ENCODE measurements at places on chromosomes 13 and 19. TPM values are rescaled to one million over a fixed set of nuclear protein-coding genes. Genes with fewer than 3 reads are reported as not detected.

TMPRSS9 gene
- not detected for total RNA-seq

DNA sequence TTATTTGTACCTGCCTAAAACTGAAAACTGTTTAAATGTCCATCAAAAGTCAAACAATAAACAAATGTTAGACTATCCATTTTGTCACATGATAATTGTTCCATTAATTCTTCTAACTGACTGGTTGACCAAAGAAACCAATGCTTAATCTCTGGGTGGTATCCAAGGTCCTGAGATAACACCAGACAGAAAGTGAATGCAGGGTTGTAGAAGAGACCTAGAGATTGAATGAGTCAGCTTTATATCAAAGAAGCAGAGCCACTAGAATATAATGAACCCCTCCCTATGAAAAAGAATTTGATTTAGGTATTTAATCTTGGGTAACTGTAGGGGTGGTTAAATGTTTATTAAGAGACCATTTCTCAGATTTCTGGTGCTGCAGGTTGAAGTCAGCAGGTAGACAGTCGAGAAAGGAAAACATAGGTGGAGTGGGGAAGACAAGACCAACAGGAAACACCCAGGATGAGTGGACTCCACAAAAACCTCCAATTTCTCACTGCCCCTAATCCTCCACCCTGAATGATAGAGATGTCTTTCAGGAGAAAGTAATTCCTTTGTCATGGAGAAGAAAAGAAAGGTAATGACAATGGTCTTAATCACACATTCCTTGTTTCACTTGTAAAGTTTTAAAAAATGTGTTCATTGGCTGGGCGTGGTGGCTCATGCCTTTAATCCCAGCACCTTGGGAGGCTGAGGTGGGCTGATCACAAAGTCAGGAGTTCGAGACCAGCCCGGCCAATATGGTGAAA lies 536.4 kb downstream of the IRS2 start:
- H3K4me3 ChIP-seq: no peak overlapping the region
- DNase-seq: no peak
- H3K4me1 ChIP-seq: no peaks in the 10 kb centered on the region
- no peaks in the 10 kb centered on the region for H3K36me3 ChIP-seq
- H3K27ac ChIP-seq: no peak overlapping the region

NANOS3 gene
- total RNA-seq: 1.0 TPM

GRCh38 chr13:98526182-98526512 lies 50.8 kb downstream of the STK24 start:
- no peaks in the 10 kb centered on the region for H3K27me3 ChIP-seq
- no peak overlapping the region for H3K27ac ChIP-seq
- no peak overlapping the region for H3K4me3 ChIP-seq
- no peaks in the 10 kb centered on the region for H3K36me3 ChIP-seq
- DNase-seq: no peak

LILRA1 gene
- 0.37 TPM for total RNA-seq

ZNF534 gene
- 0.49 TPM for total RNA-seq

- H3K27me3 ChIP-seq: peaks cover 40% of the 10 kb centered on the region
- no peaks in the 10 kb centered on the region for H3K4me1 ChIP-seq
- no peak overlapping the region for H3K27ac ChIP-seq
- no peaks in the 10 kb centered on the region for H3K36me3 ChIP-seq
These were observed 318.8 kb downstream of the TEX29 start for GRCh38 chr13:111639196-111639705.

CABP5 gene
- total RNA-seq: not detected

DNA sequence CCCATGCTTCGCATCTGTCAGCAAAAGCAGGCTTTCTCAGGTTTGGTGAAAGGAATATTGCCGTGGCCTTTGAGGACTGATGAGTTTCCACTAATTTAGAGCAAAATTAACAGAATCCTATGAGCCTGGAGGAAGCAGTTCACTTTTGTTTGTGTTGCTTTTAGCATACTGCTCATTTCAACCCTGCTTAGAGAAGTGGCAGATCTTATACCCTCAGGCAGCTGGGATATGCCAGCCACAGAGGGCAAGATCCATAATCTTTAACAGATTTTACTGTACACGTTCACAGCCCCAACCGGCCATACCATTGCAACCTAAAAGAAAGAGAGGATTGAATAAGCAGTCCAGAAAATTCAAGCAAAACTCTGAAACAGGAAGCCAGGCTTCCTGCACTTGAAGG lies 60.5 kb downstream of the COL4A2 start:
- H3K27me3 ChIP-seq: no peaks in the 10 kb centered on the region
- no peak overlapping the region for H3K4me3 ChIP-seq
- H3K4me1 ChIP-seq: peaks cover 51% of the 10 kb centered on the region
- H3K27ac ChIP-seq: no peak overlapping the region
- no peak for DNase-seq
- peaks cover 27% of the 10 kb centered on the region for H3K36me3 ChIP-seq

ZNF763 gene
- total RNA-seq: 1.7 TPM

GRCh38 chr13:114088234-114088633 lies 44.2 kb downstream of the RASA3 start:
- no peak overlapping the region for H3K4me3 ChIP-seq
- H3K4me1 ChIP-seq: no peaks in the 10 kb centered on the region
- no peak for DNase-seq
- H3K36me3 ChIP-seq: no peaks in the 10 kb centered on the region
- H3K27ac ChIP-seq: no peak overlapping the region

- no peak overlapping the region for H3K4me3 ChIP-seq
- peak overlapping the region; percentile 96 for H3K27ac ChIP-seq
- H3K27me3 ChIP-seq: no peaks in the 10 kb centered on the region
These were observed 4.6 kb downstream of the SIX5 start for GRCh38 chr19:45764475-45764874.

DNA sequence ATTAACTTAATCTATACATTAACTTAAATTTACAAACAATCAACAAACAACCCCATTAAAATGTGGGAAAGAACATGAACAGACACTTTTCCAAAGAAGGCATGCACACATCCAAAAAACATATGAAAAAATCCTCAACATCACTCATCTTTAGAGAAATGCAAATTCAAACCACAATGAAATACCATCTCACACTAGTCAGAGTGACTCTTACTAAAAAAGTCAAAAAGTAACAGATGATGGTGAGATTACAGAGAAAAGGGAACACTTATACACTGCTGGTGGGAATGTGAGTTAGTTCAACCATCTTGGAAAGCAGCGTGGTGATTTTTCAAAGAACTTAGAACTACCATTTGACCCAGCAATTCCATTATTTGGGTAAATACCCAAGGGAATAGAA lies 759.2 kb upstream of the SLITRK1 start:
- H3K4me3 ChIP-seq: no peak overlapping the region
- H3K27me3 ChIP-seq: no peaks in the 10 kb centered on the region
- no peak overlapping the region for H3K27ac ChIP-seq
- DNase-seq: no peak
- peaks cover 4% of the 10 kb centered on the region for H3K4me1 ChIP-seq
- no peaks in the 10 kb centered on the region for H3K36me3 ChIP-seq

DNA sequence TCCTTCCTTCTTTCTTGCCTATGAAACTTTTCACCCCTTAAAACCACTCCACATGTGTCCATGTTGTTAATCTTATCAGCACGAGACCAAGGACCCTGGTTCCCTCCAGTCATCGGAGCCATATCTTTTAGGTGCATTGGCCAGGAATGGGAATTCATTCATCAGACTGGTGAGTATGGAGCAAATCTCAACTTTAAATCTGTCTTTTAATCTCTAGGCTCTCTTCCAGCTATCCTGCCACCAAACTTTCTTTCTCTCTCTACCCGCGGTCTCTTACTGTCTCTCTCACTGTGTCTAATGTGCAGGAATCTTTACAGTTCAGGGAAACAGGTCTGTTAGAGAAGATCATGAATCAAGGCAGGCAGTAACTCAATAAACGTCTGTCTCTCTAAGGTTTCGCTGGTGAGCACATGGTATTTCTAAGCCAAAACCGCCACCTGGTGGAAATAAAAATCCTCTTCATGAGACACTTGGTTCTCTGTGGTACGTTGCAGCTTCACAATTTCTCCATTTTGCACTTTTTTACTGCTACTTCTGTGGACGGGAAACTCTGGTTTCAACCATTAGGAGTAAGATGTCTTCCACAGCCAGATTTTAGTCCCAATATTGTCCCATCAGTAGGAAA lies 16.1 kb downstream of the LGALS16 start:
- H3K27ac ChIP-seq: no peak overlapping the region
- no peaks in the 10 kb centered on the region for H3K4me1 ChIP-seq
- H3K4me3 ChIP-seq: no peak overlapping the region
- DNase-seq: no peak
- H3K27me3 ChIP-seq: peaks cover 24% of the 10 kb centered on the region

ZNF432 gene
- 7.9 TPM for total RNA-seq

CEACAM4 gene
- 0.23 TPM for total RNA-seq

IGSF23 gene
- not detected for total RNA-seq

- no peaks in the 10 kb centered on the region for H3K27me3 ChIP-seq
- H3K4me1 ChIP-seq: peaks cover 32% of the 10 kb centered on the region
- H3K36me3 ChIP-seq: no peaks in the 10 kb centered on the region
- H3K27ac ChIP-seq: no peak overlapping the region
- no peak for DNase-seq
- no peak overlapping the region for H3K4me3 ChIP-seq
These were observed 343.8 kb downstream of the KCNRG start for GRCh38 chr13:50359041-50359367.

DNA sequence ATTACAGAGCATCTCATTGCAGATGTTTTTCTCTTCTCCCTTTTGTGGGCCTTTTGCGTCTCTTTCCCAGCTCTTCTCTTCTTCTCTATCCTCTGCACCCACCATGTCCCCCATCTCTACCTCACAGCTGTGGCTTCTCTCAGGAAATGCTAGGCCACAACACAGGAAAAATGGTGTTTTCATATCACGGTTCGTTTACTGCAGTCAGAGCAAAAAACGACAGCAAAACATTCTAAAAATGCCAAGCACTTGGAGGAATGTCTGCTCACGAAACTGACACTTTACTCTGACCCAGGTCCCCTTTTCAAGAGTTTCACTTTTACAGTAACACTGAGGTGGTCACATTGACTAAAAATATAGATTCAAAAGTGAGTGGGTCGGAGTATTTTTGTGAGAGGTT lies 152.2 kb downstream of the DCT start:
- no peak for DNase-seq
- H3K36me3 ChIP-seq: no peaks in the 10 kb centered on the region
- no peaks in the 10 kb centered on the region for H3K4me1 ChIP-seq
- no peaks in the 10 kb centered on the region for H3K27me3 ChIP-seq

DAND5 gene
- 13.8 TPM for total RNA-seq

PSG6 gene
- not detected for total RNA-seq

DNA sequence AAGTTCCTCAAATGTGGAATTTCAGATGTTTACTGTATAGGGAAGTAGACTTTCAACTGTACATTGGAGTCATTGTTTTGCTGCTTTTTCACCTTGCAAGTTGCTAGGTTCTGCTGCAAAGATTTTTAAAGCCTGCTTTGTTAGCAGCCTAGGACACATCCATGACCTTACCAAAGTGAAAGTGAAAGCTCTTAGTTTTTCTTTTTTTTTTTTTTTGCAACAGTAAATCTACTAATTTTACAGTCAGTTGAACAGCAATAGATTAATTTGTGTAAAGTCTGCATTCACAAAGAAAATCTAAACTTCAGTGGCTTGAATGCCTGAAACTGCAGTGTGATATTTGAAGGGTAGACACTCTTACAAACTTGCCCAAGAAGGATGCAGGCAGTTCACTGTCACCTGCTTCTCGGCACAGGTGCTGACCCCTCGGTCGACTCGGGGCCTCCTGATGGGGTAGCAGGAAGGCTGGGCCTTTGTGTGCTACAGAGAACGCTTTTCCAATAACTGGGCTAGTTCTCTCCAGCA lies 5.0 kb upstream of the MTIF3 start:
- peak overlapping the region; percentile 14 for H3K4me3 ChIP-seq
- H3K27me3 ChIP-seq: no peaks in the 10 kb centered on the region
- no peaks in the 10 kb centered on the region for H3K36me3 ChIP-seq
- H3K4me1 ChIP-seq: peaks cover 17% of the 10 kb centered on the region

DNA sequence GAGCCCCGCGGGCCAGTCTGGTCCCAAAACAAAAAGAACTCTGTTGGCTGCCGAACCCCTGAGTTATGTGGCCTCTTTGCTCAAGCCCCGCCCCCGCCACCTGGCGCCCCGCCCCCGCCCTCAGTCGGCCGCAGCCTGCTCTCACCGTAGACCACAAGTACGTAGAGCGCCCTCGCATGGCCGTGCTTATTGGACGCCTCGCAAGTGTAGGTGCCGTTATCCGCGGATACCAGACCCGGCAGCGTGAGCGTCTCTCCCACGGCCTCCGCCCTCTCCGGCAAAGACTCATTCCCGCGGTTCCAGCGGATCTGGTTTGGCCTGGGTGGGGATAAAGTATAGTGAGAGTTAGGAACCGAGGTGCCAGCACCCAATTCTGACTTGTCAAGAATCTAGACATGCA lies 5.5 kb upstream of the ZNF428 start:
- peak; percentile 63 for DNase-seq
- H3K27me3 ChIP-seq: no peaks in the 10 kb centered on the region
- no peak overlapping the region for H3K27ac ChIP-seq
- no peaks in the 10 kb centered on the region for H3K36me3 ChIP-seq
- peaks cover 6% of the 10 kb centered on the region for H3K4me1 ChIP-seq

PLIN5 gene
- total RNA-seq: 43.7 TPM

GRCh38 chr13:67052550-67053490 lies 177.3 kb downstream of the PCDH9 start:
- H3K27ac ChIP-seq: no peak overlapping the region
- no peak overlapping the region for H3K4me3 ChIP-seq
- DNase-seq: no peak
- no peaks in the 10 kb centered on the region for H3K27me3 ChIP-seq

DNA sequence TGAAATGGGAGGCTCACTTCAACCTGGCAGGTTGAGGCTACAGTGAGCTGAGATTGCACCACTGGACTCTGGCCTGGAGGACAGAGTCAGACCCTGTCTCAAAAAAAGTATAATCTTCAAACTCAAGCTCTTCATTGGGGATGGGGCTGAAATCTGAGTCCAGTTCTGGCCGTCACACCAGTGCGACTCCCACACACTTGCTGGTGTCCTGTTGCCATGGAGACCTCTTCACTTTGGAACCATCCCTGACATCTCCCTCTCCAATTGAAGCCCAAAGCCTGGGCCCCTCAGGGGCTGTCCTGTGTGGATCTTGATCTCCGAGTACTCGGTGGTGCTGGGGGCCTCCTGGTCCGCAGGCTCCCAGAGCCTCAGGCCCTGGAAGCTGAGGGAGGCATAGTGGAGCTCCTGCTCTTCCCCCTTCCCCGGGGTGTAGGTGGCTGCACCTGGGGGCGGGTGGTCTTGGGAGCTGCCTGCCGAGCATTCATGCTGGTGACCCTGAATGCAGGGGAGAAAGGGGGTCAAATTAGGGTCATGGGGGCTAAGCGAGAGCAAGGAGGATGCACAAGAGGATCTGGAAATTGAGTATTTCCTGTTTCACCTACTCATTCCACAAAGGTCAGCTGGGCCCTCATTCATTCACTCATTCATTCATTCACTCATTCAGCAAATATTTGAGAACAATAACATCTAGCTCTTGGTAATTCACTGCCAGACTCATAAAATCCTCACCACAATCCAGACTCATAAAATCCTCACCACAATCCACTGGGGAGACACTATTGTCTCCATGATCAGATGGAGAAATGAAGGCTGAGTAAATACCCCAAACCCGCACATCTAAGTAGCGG lies 11.0 kb downstream of the SIGLEC11 start:
- no peaks in the 10 kb centered on the region for H3K36me3 ChIP-seq
- no peak overlapping the region for H3K4me3 ChIP-seq
- no peaks in the 10 kb centered on the region for H3K27me3 ChIP-seq
- no peak for DNase-seq
- no peak overlapping the region for H3K27ac ChIP-seq

DENND1C gene
- 1.1 TPM for total RNA-seq

Data from heart right ventricle (tissue), 16 donors.